ENCODE measurements at places on chromosomes 3 and 15. TPM values are rescaled to one million over a fixed set of nuclear protein-coding genes. Genes with fewer than 3 reads are reported as not detected.

The GOLGA8R gene
- 6.2 TPM for total RNA-seq

The STRIT1 gene
- not detected for total RNA-seq

DNA sequence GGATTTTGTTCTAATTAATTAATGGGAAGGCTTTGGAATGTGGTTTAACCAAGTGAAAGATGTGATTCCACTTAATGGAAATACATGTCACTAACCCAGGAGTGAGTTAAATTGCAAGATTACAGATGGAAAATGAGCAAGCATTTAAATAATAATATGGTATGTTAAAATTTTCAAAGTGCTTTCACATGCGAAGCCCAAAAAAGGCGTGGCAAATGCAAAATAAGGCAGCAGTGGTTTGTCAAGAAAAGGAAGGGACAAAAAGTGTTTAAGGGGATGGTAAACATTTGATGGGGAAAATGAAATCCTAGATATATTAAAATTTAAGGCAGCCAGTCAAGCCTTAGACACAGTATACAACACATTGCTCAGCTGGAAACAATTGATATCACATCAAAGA, 2.9 kb downstream of the TICRR start:
- no peak overlapping the region for H3K27ac ChIP-seq
- H3K4me1 ChIP-seq, result peaks cover 10% of the 10 kb centered on the region
- H3K36me3 ChIP-seq, result no peaks in the 10 kb centered on the region
- no peak for DNase-seq

The NEK11 gene
- total RNA-seq, result 3.4 TPM

DNA sequence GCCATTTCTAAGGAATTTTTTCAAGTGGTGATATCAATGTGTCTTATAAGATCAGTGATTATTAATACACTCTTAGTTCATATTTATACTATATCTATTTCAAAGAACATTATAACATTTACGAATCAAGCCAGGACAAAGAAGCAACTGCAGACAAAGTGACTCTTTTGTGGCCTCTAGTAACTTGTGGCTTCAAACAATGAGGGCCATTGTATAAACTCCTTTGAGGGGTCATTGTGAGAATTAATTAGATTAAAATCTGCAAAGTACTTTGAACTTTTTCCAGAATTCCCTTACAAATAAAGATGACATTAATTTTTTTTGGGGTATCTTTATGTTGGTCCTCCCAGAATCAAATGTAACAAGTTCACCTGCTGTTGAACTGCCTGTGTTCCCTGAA, 12.3 kb upstream of the SLC30A4 start:
- H3K4me3 ChIP-seq, result no peak overlapping the region
- H3K27ac ChIP-seq, result no peak overlapping the region
- peaks cover 4% of the 10 kb centered on the region for H3K4me1 ChIP-seq
- H3K36me3 ChIP-seq, result no peaks in the 10 kb centered on the region
- no peak for DNase-seq

GRCh38 chr3:31232055-31233025, 300.4 kb upstream of the STT3B start:
- peak; percentile 33 for DNase-seq
- H3K27me3 ChIP-seq, result no peaks in the 10 kb centered on the region
- no peaks in the 10 kb centered on the region for H3K4me1 ChIP-seq
- no peak overlapping the region for H3K4me3 ChIP-seq

DNA sequence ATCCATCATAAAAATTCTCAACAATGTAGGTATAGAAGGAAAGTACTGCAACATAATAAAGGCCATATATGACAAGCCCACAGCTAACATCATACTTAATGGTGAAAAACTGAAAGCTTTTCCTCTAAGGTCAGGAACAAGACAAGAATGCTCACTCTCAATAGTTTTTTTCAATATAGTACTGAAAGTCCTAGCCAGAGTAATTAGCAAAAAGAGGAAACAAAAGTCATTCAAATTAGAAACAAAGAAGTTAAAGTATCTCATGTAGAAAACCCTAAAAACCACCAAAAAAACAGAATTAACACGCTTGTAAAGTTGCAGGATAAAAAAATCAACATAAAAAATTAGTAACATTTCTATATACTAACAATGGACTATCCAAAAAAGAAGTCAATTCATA, 61.8 kb downstream of the MYH15 start:
- H3K36me3 ChIP-seq, result no peaks in the 10 kb centered on the region
- H3K27me3 ChIP-seq, result no peaks in the 10 kb centered on the region
- no peak overlapping the region for H3K27ac ChIP-seq
- no peak overlapping the region for H3K4me3 ChIP-seq
- no peaks in the 10 kb centered on the region for H3K4me1 ChIP-seq

Data from body of pancreas (tissue), 4 donors.